ENCODE measurements at places on chromosomes 6 and 20.

- DNase-seq, result no peak
These were observed 3.8 kb downstream of the CABLES2 start for GRCh38 chr20:62403331-62403730.

- no peak for DNase-seq
These were observed 42.0 kb upstream of the TMEM244 start for GRCh38 chr6:129903082-129903481.

GRCh38 chr6:147322299-147323162, 118.3 kb downstream of the STXBP5 start:
- no peak for DNase-seq

GRCh38 chr6:56713254-56713672, 70.6 kb upstream of the DST start:
- DNase-seq, result no peak

GRCh38 chr20:11195899-11196558, 522.2 kb upstream of the JAG1 start:
- no peak for DNase-seq

DNA sequence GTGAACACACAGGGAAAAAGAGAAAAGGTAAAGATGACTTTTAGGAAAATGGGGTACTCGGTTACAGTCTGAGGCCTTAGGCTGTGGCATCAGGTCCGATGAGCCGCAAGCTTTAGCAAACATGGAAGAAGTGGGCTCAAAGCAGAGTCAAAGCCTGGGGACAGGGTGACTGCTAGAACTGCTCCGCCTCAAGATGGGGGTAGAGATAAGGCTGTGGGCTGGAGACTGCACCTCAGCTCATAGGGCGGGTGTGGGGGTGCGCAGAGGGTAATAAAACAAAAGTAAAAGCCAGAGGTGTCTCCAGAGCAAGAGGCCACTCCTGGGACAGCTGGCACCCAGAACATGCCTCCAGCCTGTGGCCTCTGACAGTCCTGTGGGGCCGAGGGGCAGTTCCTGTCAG, 21.3 kb upstream of the SYNDIG1 start:
- DNase-seq, result no peak

GRCh38 chr6:11644601-11645000, 107.1 kb downstream of the TMEM170B start:
- no peak for DNase-seq

DNA sequence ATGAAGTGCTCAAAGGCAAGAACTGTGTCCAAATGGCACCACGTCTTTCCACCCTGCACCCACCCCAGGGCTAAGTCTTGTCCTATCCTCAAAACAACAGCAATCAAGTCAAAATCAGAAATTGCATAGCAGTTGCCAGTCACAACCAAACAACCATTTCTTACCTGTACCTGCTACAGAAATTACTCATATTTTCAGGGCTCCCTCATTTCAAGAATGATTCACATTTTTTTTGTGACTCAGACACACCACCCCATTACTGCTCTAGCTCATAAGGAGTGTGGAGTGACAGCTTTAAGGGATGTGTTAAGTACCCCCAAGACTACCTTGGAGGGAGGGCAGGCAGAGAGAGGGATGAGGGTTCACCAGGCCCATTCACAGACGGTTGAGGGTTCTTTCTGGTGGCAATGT, 111.7 kb downstream of the TRERF1 start:
- DNase-seq, result no peak

DNA sequence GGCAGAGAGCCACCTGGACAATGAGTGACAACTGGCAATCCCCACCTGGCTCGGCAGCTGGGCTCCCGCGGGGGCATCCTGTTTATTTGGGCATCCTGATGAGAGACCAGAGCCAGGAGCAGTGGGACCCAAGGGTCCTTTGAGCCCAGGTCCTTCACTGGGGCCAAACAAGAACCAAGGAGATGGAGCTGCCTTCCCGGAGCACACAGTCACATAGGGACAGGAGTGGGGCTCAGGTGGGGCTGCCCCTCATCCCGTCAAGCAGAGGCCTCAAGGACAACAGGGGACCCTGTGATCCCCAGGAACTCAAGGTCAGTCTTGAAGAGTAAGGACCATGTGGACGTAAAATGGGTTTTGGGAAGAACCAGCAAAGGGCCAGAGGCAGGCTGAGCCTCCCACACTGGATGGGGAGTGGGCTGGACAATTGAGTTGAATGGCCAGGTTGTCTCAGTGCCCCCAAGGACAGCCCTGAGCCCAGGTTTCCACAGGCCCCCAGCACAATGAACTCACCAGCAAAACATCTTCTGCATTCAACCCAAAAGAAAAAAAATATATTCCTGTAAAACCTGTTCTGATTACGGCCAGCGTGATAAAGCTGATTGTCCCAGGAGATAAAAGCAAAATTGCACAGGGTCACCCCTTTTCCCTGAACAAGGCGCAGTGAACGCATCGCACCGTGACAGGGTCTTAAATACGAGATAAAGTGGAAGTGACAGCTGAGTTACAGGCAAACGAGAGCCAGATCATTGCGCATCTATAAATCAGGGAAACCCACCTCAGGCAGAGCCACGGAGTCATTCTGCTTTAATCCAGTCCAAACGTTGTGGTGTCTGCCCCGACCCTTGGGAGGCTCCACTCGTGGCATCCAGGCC, 86.2 kb downstream of the ANKRD60 start:
- DNase-seq, result no peak

GRCh38 chr6:38701551-38701950, 1.4 kb downstream of the GLO1 start:
- no peak for DNase-seq

- no peak for DNase-seq
These were observed 103.5 kb downstream of the LAMP5 start for GRCh38 chr20:9617940-9618339.

- DNase-seq, result no peak
These were observed 40.6 kb downstream of the DTNBP1 start for GRCh38 chr6:15622045-15622740.

- DNase-seq, result no peak
These were observed 828.6 kb downstream of the QKI start for GRCh38 chr6:164243012-164243610.

GRCh38 chr6:155964544-155964943, 508.9 kb upstream of the NOX3 start:
- no peak for DNase-seq

GRCh38 chr6:74731204-74731603, 474.6 kb downstream of the COL12A1 start:
- no peak for DNase-seq

DNA sequence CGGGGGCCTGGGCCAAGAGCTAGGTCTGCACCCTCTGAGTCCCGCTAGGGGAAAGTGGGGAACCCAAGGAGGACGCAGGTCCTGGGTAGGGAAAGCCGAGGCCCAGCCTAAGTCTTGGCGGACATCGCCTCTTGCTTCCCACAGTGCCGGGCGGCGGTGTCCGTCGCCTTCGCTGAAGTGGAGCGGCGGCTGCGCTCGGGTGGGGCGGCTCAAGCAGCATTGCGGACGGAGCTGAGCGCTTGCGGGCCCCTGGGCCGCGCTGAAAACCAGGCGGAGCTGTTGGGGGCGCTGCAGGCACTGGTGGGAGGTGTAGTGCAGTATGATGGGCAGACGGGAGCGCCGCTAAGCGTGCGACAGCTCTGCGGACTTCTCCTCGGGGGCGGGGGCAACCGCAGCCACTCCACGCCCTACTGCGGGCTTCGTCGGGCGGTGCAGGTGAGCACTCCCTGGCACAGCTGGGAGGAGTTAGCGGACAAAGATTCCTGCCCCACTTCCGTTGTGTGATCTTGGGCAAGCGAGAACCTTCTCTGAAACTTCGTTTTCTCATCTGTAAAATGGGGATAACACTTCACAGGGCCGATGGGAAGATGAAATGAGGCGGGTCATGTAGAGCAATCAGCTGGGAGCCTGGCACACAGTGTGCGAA, 4.2 kb downstream of the PRSS16 start:
- DNase-seq, result peak; percentile 28

DNA sequence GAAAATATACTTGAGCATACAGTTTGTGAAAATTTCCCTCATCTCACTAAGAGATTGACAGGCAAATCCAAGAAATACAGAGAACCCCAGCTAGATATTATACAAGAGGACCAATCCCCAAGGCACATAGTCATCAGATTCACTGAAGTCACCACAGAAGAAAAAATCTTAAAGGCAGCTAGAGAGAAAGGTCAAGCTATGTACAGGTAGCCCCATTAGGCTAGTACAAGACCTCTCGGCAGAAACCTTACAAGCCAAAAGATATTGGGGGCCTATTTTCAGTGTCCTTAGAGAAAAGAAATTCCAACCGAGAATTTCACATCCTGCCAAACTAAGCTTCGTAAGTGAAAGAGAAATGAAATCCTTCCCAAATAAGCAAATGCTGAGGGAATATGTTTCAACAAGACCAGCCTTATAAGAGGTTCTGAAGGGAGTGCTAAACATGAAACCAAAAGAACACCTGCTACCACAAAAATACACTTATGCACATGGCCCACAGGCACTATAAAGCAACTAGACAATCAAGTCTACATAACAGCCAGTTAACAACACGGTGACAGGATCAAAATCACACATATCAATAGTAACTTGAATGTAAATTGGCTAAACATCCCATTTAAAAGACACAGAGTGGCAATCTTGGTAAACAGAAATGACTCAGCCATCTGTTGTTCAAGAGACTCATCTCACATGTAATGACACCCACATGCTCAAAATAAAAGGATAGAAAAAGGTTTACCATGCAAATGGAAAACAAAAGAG, 96.3 kb downstream of the FHL5 start:
- no peak for DNase-seq

GRCh38 chr6:89597372-89597771, 41.2 kb downstream of the LYRM2 start:
- no peak for DNase-seq

- DNase-seq, result no peak
These were observed 2.6 kb upstream of the ANKRD6 start for GRCh38 chr6:89430201-89430962.
